GM12878 (cell line): ENCODE measurements at places on chromosomes 12 and 14. TPM values are rescaled to one million over a fixed set of nuclear protein-coding genes. Genes with fewer than 3 reads are reported as not detected.
A peak's percentile ranks its signal among the peaks of the same experiment; 100 is the strongest.

DNA sequence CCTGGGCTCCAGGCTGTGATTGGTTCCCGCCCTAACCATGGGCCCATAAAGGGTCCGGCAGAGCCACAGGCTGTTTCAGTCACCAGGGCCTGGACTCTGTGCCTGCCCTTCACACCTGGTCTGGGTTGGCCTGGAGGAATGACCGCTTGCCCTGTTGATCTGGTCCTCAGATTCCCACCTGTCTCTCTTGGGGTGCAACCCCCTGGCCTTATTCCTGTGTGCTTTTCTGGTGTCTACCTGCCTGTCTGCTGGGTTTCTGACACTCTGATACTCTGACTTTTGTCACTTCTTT, 2.9 kb upstream of the KRT83 start:
- no peak for DNase-seq
- H3K27me3 ChIP-seq = peaks cover 6% of the 10 kb centered on the region
- H3K36me3 ChIP-seq = no peaks in the 10 kb centered on the region

DNA sequence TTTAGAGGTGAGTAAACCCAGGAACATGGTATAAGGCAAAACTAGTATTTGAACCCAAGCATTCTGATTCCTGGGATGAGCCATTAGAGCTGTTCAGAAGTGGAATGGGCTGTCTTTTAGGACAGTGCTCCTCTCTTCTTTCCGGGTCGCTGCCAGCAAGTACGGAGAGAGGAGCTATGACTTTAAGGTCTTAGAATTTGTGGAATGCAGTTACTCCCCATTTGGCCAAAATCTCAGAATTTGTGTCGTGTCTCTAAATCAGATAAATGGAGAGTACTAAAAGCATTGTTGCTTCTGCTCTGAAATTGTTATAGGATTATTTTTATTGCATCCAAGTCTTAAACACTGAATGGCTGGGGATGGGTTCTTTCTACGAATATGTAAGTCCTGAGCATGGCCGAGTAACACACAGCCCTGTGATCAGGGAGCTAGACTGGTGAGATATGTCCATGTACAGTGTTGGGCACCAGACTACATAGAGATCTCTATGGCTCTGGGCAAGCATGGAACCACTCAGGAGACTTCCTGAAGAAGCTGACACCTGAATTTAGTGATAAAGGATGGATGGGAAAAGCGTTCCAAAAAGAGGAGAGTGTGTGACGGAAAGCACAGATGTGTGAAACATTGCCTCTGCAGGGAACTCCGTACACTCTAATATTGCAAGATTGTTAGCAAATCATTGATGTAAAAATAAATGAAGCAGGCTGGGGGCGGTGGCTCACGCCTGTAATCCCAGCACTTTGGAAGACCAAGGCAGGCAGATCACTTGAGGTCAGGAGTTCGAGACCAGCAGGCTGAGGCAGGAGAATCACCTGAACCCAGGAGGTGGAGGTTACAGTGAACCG, 184.7 kb downstream of the SRGAP1 start:
- H3K4me1 ChIP-seq = no peaks in the 10 kb centered on the region
- no peak overlapping the region for H3K27ac ChIP-seq
- H3K4me3 ChIP-seq = no peak overlapping the region
- H3K27me3 ChIP-seq = no peaks in the 10 kb centered on the region
- no peaks in the 10 kb centered on the region for H3K36me3 ChIP-seq
- no peak for DNase-seq

- no peak for DNase-seq
- H3K27ac ChIP-seq = no peak overlapping the region
- no peaks in the 10 kb centered on the region for H3K4me1 ChIP-seq
Measured at GRCh38 chr14:99752486-99753121, 40.6 kb upstream of the EML1 start.

GRCh38 chr14:78248501-78249090, 78.4 kb downstream of the NRXN3 start:
- H3K27ac ChIP-seq = no peak overlapping the region
- no peaks in the 10 kb centered on the region for H3K36me3 ChIP-seq
- no peak for DNase-seq
- no peak overlapping the region for H3K4me3 ChIP-seq

DNA sequence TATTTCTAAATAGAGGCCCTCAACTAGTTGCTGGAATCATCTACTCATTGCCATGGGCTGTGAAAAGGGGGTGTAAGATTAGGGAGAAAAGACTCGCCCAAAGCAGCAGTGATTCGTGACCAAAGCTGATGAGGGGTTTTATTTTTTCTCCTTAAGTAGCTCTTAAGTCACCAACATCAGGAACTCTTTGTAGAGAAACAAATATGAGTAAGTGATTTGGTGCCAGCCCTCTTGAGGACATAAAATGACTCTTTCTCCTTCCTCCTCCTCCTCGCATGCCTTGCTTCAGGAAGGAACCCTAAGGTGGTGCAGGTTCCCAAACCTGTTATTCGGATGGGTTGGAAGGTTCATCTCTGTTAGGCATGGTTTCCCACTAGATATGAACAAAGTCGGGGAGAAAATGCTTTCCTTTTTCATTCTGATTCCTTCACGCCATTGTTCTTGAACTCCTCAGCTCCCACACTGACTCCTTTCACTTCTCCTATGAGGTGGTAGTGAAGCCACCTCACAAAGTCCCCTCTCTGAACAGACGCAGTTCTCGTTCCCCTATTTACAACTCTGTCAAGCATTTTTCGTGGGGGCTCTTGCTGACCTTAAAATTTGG, 113.4 kb downstream of the ETV6 start:
- H3K27ac ChIP-seq = peak overlapping the region; percentile 100
- DNase-seq = peak; percentile 88
- peaks cover 4% of the 10 kb centered on the region for H3K36me3 ChIP-seq
- peak overlapping the region; percentile 4; the same call in 1 of the 2 replicates for H3K4me3 ChIP-seq
- peaks cover 92% of the 10 kb centered on the region for H3K4me1 ChIP-seq
- H3K27me3 ChIP-seq = no peaks in the 10 kb centered on the region

DNA sequence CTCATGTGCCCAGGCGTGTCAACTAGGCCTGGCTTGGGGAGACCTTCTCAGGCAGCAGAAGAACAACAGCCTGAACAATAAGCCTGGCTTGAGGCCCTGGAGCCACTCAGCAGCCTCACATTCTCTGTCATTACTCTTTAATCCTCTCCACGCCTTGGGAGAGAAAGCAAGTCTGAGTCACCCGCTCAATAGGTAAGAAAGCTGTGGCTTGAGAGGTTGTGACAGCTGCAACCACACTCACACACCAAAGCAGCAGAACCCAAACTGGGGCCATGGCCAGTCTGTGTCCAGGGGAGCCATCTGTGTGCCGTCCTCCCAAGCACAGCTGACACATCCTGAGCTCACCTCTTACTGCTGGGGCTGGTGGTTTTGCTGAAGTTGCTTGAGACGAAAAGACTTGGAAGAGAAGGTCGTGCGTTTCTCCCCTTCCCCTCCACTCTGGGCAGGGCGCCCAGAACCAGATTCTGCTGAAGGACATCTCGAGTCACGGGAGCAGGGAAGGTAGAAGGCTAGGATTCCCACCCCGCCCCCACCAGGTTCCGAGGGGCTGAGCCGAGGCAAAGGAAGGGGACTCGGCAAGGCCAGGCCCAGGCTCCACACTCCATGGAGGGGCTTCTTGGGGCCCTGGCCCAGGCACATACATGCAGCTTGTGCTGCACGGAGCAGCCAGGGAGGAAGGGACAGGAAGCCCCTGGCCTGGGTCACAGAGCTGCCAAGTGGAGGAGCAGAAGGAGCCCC, 5.5 kb downstream of the TMEM63C start:
- DNase-seq = no peak
- H3K27me3 ChIP-seq = peaks cover 1% of the 10 kb centered on the region; the same call in 1 of the 2 replicates
- H3K4me3 ChIP-seq = no peak overlapping the region

GRCh38 chr14:89811954-89812575, 142.5 kb downstream of the EFCAB11 start:
- H3K36me3 ChIP-seq = no peaks in the 10 kb centered on the region
- no peaks in the 10 kb centered on the region for H3K4me1 ChIP-seq

GRCh38 chr12:102050660-102051430, 10.9 kb downstream of the WASHC3 start:
- H3K4me3 ChIP-seq = no peak overlapping the region
- H3K36me3 ChIP-seq = no peaks in the 10 kb centered on the region; the same call in 1 of the 2 replicates
- H3K4me1 ChIP-seq = peaks cover 22% of the 10 kb centered on the region
- DNase-seq = no peak
- peak overlapping the region; percentile 62 for H3K27ac ChIP-seq
- H3K27me3 ChIP-seq = no peaks in the 10 kb centered on the region

DNA sequence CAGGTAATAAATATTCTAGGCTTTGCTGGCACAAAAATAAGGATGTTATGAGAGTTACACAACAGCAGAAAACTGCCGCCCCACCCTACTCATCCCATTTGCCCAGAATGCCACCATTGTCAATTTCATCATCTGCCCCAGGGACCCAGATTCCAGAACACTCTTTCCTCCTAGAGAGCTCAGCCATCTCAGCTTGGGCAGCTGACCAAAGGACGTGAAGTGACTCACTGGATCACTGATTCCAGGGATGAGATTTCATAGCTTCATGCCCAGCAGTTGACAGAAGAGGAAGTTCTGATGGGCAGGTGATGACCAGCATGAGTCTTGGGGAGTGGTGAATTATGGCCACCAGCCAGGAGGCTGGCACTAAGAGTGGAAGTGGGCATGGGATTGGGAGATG, 450.3 kb downstream of the RMST start:
- H3K27ac ChIP-seq = no peak overlapping the region
- no peak for DNase-seq
- no peak overlapping the region for H3K4me3 ChIP-seq
- no peaks in the 10 kb centered on the region for H3K4me1 ChIP-seq
- H3K36me3 ChIP-seq = no peaks in the 10 kb centered on the region

DNA sequence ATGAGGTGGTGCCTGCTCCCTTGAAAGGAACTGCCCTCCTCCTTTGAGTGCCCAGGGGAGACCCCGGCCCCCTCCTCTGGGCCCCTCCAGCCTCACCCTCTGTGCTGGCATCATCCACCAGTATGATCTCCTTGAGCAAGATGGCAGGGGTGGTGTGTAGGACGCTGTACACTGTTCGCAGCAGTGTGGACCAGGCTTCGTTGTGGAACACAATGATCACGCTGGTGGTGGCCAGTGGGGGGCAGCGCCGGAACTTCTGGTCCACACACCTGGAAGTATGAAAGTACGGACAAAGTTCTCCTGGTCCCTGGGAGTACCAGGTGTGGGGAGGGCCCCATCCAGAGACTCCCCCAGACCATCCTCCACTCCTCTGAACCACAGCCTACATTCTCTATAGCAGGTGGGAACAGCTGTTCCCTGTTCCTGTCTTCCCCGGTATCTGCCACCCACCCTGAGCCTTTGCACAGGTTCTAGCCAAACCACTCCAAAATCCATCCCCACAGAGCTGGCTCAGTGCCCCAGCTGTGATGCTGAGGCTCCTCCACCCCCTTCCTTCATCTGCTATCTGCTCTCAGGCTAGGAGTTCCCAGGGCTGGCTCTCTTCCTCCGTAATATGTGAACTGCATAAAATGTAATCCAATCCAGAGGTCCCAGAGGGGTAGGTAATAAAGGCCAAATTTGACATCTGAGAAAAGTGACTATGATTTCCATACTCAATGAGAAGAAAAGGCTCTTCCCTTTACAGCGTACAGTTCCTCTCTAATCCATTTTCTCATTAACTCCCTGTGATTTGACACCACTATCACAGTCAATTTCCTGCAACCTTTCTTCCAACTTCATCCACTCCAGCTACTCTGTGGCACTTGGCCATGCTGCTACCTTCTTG, 13.9 kb downstream of the GALNT6 start:
- DNase-seq = no peak
- no peak overlapping the region for H3K4me3 ChIP-seq
- H3K4me1 ChIP-seq = peaks cover 6% of the 10 kb centered on the region; the same call in 1 of the 2 replicates
- no peaks in the 10 kb centered on the region for H3K27me3 ChIP-seq
- H3K27ac ChIP-seq = no peak overlapping the region

- no peak overlapping the region for H3K4me3 ChIP-seq
- H3K36me3 ChIP-seq = no peaks in the 10 kb centered on the region
- H3K27ac ChIP-seq = no peak overlapping the region
- no peaks in the 10 kb centered on the region for H3K4me1 ChIP-seq
Measured at GRCh38 chr12:70639535-70639934, 2.3 kb upstream of the PTPRB start.

- no peak overlapping the region for H3K27ac ChIP-seq
- no peaks in the 10 kb centered on the region for H3K4me1 ChIP-seq
- no peak for DNase-seq
- no peak overlapping the region for H3K4me3 ChIP-seq
Measured at GRCh38 chr14:71686677-71687076, 245.6 kb upstream of the RGS6 start.

- no peaks in the 10 kb centered on the region for H3K27me3 ChIP-seq
- DNase-seq = no peak
- peaks cover 19% of the 10 kb centered on the region for H3K4me1 ChIP-seq
- no peaks in the 10 kb centered on the region for H3K36me3 ChIP-seq
Measured at GRCh38 chr12:24943947-24944600, 4.8 kb downstream of the BCAT1 start.

GRCh38 chr14:100827101-100828021, 1.4 kb downstream of the MEG3 start:
- H3K4me1 ChIP-seq = no peaks in the 10 kb centered on the region
- no peaks in the 10 kb centered on the region; the same call in 1 of the 2 replicates for H3K27me3 ChIP-seq
- no peak overlapping the region for H3K4me3 ChIP-seq

DNA sequence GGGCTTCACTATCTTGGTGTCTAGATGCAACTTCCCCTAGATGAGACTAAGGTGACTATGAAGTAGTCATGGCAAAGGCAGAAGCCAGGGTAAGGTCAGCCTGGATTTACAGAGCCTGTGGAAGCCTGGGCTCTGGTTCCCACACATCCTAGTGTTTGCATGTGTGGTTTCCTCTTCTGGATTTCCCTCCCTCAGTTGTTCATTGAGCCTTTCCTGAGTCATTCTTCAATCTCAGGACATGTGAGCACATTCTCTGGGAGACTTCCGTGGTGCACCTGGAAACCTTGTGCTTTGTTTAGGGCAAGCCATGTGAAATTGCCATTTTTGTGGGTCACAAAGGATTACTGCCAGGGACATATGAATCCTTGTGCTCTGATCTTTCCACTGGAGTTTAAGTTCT, 236.6 kb downstream of the C12orf75 start:
- no peaks in the 10 kb centered on the region for H3K4me1 ChIP-seq
- DNase-seq = no peak
- H3K4me3 ChIP-seq = no peak overlapping the region
- H3K27ac ChIP-seq = no peak overlapping the region
- no peaks in the 10 kb centered on the region for H3K36me3 ChIP-seq

- H3K4me3 ChIP-seq = no peak overlapping the region
- no peaks in the 10 kb centered on the region for H3K27me3 ChIP-seq
- DNase-seq = no peak
- H3K36me3 ChIP-seq = no peaks in the 10 kb centered on the region
- no peak overlapping the region for H3K27ac ChIP-seq
- H3K4me1 ChIP-seq = no peaks in the 10 kb centered on the region
Measured at GRCh38 chr12:67909091-67909531, 80.1 kb upstream of the IFNG-AS1 start.

DNA sequence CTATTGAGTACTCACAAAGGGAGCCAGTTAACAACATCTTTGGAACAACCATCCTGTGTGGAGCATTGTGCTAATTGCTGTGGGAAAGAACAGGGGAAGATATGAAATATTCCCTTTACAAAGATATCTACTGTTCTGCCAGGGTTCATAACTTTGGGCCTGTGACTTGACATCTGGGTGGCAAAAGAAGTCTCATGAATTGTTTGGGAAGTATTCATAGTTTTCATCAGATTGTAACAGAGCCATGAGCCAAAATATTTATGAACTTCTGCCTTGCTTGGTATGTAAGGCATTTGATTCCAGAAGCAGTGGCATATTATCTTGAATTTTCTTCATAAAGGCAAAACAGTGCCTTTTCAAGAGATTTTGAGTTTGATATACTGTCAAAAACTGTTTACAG, 816.2 kb downstream of the DIO2 start:
- H3K4me1 ChIP-seq = no peaks in the 10 kb centered on the region
- no peak for DNase-seq
- no peak overlapping the region for H3K4me3 ChIP-seq
- H3K27me3 ChIP-seq = no peaks in the 10 kb centered on the region

The TDRD9 gene
- not detected in 2 replicates for total RNA-seq

The LBHD2 gene
- not detected in 2 replicates for total RNA-seq

The CCDC60 gene
- not detected in 2 replicates for total RNA-seq

The SOX5 gene
- 0.21 and 0.82 TPM in 2 replicates for total RNA-seq

The PGF gene
- total RNA-seq = 1.0 and 1.1 TPM in 2 replicates

The RHNO1 gene
- 33.3 and 36.2 TPM in 2 replicates for total RNA-seq
